ENCODE measurements at places on chromosomes 1 and 21.

DNA sequence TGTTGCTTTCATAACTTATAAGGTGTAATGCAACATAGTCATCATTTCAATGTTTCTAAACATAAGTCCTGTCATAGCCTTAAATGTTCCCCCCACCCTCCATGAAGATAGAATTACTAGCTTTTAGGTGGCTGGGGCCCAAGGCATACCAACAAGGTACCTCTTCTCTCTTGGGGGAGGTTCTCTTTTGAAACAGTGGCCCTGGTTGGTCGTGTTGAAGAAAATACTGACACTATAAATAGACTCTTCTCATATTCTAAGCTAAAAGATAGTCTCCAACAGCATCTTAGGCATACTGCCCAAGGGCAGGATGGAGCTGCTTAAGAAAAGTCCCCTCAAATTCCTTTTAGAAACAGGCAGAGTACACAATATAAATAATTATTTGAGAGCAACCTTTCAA is 255.0 kb downstream of the FAF1 start:
- no peak for DNase-seq

GRCh38 chr1:203324105-203325025 is 19.0 kb downstream of the BTG2 start:
- peak; percentile 75 for DNase-seq

DNA sequence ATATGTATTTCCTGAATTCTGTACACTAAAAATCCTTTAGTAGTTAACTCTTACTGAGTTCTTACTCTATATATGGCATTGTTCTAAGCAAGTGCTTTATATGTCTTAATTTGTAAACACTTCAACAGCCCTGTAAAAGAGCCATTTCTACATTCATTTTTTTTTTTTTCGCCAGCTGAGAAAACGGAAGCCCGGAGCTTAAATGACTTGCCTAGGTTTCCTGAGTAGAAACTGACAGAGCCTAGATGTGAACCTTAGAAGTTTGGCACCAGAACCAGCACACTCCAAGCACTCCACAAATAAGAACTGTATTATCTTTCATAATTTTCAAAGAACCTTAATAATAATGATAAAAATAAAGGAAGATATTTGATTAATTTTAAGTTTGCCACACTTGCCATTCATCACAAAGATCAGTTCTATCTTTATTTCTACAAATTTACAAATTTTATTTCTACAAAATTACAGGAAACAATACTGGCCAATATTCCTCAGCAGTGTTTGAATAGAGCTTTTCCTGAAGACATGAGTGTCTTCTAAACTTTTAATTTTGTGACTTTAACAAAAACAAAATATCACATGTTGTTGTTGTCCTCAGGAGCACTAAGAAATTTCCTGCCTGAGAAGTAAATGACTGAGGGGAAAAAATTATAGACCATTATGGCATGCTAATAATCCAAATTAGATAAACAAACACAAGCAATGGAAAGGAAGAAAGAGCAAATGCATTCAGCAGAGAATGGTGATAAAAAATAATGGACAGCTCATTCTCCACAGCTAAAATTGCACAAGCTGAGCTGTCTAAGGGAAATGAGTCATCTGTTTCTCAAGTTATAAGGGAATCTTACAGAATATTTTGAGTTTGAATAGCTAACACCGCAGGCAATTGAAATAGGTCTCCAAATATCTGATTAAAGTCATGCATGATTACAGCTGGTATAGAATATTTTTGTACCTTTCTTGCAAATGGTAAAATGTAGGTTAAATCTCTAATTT is 71.2 kb downstream of the DPYD start:
- no peak for DNase-seq

DNA sequence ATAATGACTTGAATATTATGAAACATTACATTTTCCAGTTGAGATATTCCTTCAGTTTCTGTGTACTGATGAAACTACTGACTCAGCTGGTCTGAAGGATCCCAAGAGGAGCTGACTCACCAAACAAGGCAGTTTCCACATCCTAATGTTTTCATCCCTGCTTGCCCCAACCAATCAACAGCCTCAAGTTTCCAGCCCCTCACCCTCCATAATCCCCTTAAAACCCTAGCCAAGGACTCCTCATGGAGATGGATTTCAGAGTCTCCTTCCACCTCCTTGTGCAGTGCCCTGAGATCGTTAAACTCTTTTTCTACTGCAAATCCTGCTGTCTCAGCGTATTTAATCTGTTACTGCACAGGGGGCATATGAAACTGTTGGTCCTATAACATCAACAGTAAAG is 83.1 kb upstream of the HAO2 start:
- no peak for DNase-seq

DNA sequence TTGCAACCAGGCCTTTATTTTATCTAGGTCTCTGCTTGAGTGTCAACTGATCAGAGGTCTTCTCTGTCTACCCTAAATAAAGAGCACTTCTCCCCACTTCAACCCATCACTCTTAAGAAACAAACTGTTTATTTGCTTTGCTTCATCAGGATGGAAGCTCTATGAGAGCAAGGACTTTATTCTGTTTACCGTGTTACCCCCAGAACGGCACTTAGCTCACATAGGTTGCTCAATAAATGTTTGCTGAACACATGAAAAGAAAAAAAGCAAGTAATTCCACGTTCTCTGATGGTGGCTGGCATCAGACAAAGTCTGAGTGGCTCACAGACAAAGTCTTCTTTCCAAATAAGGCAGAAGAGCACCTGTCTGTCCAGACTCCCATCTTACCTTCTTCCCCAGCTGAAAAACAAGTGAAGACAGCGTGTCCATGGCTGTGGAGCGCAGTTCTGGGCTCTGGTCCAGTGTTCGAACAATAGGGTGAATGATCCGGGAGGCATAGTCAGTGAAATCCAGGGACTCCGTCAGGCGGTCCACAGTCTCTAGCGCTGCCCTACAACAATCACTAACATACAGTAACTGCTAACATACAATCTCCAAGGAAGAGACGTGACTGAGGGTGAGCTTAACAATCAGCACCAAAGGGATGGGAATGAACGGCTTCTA is 22.9 kb downstream of the ANGPTL7 start:
- no peak for DNase-seq

DNA sequence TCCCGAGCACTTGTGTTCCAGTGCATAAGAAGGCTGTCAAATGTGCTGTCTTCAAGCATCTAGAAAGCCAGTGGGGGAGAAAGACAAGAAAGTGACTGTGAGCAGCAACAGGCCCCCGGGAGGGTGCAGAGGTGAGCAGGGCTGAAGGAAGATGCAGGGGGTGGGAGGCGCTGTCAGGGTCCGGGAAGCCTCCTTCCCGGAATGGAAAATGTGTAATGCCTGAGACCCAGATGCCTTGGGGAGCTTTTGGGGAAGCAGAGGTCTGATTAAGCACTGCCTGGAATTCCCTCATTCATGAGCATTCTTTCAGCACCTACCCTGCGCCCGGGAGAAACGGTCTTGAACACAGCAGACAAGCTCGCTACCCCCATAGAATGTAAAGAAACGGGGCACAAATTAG is 1.3 kb downstream of the NPHP4 start:
- no peak for DNase-seq

GRCh38 chr1:96425382-96426129 is 296.0 kb upstream of the PTBP2 start:
- DNase-seq = no peak

DNA sequence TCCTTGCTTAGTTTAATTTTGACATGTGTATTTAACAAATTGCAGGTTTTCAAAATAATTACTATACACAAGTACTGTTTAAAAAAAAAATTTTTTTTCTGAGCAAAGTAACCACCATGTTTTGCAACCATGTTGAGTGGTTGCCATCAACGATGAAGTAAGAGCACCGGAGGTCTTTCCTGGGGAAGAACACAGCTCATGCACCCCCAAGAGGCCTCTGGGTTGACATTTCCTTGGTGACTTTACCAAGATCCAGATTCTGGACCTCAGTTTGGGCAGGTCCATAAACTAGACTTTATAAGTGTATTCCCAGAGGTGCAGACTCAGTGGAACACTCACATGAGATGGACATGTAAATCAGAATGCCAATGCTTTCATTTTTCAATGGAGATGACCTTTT is 36.8 kb upstream of the RALGPS2 start:
- DNase-seq = no peak

GRCh38 chr1:204461331-204462228 is 33.0 kb downstream of the PIK3C2B start:
- peak; percentile 31 for DNase-seq

GRCh38 chr1:52436817-52437216 is 32.4 kb downstream of the PRPF38A start:
- DNase-seq = no peak

DNA sequence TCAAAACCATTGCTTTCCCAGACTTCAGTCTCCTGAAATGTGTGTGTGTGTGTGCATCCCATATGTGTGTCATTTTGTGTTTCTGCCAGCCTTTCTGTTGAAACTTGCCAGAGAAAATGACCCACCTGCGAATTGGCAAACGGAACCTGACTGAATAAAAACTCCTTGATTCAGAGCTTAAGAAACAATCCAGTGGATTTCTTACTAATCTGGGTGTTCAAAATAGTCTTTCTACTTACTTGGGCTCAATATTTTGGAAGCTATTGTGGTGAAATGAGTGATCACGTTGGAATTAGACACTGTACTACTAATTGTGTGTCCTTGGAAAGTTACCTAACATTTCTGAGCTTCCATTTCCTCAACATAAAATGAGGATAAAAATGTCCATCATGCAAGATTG is 138.9 kb upstream of the ERG start:
- DNase-seq = no peak

- no peak for DNase-seq
Observed at GRCh38 chr1:63772876-63773275, 941 bp upstream of the ROR1 start.

DNA sequence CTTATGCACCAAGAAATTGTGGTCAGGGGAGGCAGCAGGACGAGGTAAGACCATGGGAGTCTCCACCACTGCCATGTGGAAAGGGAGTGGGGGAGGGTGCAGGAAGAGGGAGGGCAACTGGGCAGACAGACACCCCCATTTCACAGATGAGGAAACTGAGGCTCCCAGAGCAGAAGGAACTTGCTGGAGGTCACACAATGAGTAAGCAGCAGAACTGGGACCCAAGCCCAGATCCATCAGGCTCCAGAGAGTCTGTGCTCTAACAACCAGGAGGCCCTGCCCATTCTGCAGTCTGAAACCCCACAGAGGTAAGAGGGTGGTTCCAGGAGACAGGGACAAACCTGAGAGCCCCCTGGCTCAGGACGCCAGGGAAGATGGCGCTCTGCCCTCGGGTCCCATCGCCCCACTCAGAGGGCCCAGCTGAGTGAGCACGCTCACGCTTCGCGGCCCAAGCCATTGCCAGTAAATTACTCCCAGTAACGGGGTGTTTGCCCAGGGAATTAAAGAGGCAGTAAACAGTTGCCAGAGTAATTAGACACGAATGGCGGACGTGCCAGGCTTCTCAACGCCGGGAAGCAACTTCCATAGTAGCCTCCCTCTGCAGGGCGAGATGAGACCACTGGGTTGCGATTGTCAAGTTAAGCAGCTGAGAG is 59.2 kb downstream of the MATN1 start:
- no peak for DNase-seq

- DNase-seq = no peak
Observed at GRCh38 chr1:24872061-24872850, 57.8 kb downstream of the RUNX3 start.

DNA sequence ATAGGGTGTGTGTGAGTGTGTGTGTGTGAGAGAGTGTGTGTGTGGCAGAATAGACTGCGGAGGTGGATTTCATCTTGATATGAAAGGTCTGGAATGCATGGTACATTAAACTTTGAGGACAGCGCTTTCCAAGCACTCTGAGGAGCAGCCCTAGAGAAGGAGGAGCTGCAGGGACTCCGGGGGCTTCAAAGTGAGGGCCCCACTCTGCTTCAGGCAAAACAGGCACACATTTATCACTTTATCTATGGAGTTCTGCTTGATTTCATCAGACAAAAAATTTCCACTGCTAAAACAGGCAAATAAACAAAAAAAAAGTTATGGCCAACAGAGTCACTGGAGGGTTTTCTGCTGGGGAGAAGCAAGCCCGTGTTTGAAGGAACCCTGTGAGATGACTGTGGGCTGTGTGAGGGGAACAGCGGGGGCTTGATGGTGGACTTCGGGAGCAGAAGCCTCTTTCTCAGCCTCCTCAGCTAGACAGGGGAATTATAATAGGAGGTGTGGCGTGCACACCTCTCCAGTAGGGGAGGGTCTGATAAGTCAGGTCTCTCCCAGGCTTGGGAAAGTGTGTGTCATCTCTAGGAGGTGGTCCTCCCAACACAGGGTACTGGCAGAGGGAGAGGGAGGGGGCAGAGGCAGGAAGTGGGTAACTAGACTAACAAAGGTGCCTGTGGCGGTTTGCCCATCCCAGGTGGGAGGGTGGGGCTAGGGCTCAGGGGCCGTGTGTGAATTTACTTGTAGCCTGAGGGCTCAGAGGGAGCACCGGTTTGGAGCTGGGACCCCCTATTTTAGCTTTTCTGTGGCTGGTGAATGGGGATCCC is 18.3 kb upstream of the HDAC1 start:
- peak; percentile 92 for DNase-seq

DNA sequence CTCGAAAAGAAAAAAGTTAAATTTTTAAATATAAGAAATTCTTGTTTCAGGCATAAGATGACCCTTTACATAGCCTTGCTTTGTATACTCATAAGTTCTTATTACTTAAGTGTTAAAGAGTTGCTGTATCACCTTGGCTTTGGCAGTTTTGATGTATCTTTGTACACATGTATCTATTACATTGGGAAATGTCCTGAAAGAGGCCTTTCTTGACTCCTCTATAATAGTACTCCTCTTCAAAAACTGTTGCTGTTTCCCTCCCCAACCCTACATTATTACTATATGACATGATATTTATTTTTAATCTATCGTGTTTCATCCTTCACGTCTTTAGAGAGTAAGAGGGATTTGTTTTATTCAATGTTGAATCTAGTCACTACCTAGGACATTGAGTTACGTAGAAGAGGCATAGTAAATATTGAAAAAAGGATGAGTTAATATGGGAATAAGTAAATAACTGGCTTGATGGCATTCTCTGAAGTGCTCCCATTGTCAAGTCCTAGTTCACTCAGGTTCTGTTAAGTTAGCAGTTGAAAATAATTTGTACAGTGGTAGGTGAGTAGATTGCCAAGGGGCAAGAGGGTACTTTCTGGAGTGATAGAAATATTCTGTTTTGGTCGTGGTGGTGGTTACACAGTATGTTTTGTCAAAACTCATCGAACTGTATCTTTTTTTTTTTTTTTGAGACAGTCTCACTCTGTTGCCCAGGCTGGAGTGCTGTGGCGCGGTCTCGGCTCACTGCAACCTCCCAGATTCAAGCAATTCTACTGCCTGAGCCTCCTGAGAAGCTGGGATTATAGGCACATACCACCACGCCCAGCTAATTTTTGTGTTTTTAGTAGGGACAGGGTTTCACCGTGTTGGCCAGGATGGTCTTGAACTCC is 8.2 kb downstream of the THRAP3 start:
- DNase-seq = no peak

- no peak for DNase-seq
Observed at GRCh38 chr1:81873946-81874345, 73.2 kb downstream of the ADGRL2 start.
